ENCODE measurements at places on chromosomes 12 and 14.

- no peak for DNase-seq
Observed at GRCh38 chr12:42609605-42610004, 20.1 kb upstream of the PRICKLE1 start.

DNA sequence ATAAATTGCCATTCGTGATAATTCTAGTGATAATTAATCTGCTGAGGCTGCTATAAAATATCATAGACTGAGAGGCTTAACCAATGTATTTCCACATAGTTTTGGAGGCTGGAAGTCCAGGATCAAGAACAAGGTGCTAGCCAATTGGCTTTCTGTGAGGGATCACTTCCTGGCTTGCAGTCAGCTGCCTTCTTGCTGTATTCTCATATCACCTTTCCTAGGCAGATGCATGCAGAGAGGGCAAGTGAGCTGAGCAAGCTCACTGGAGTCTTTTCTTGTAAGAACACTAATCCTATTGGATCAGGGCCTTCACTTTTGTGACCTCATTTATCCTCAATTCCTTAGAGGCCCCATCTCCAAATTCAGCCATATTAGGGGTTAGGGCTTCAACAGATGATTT lies 640.7 kb downstream of the DIO2 start:
- DNase-seq, result no peak

DNA sequence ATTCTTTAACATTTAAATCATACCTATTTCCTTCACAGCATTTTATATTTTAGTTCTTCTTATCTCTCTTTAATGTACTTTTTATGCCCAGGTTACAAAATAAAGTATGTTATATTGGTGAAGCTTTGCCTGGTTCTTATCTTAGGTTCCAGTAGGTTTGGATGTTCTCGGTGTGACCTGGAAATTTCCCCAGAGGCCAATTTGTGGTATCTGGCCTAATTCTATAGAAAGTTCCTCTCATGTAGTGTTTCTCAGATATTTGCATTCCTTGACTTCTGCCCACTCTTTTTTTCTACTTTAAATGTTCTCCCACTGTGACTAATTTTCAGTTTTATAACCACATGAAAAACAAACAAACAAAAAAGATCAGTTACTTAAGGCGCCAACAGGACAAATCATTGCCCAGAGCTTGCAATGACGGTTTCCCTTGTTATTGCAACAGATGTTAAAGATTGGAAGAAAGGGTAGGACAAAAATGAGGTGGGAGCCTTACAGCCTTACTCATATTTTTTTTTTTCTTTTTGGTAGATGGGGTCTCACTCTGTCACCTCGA lies 41.2 kb upstream of the PPM1H start:
- no peak for DNase-seq

DNA sequence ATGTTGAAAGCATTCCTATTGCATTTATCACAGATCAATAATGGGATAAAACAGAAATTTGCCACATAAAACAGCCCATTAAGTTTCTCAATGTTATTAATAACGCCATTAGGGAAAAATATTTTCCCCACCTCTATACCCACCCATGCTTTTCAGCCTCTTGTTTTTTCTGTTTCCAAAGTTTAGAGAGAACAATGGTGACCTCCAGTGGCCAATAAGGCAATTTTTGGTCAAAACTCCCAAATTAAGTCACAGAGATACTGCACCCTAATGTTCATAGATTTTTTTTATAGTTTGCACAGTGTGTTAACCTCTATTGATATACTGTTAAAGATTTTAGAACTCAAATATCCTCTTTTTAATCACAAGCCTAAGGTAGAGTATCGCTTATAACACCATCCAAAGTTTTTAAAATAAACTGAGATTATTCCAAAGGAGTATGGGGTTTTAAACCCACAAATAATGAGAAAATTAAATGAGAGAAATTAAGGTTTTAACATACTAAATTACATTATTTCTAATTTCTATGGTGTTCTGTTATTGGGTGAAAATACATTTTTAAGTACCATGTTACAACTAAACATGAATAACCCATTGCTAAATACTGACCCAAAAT lies 184.7 kb upstream of the DCN start:
- no peak for DNase-seq

GRCh38 chr12:125143491-125143890 lies 78.3 kb downstream of the AACS start:
- DNase-seq, result no peak

GRCh38 chr12:116454950-116455447 lies 104.2 kb upstream of the MAP1LC3B2 start:
- DNase-seq, result no peak

DNA sequence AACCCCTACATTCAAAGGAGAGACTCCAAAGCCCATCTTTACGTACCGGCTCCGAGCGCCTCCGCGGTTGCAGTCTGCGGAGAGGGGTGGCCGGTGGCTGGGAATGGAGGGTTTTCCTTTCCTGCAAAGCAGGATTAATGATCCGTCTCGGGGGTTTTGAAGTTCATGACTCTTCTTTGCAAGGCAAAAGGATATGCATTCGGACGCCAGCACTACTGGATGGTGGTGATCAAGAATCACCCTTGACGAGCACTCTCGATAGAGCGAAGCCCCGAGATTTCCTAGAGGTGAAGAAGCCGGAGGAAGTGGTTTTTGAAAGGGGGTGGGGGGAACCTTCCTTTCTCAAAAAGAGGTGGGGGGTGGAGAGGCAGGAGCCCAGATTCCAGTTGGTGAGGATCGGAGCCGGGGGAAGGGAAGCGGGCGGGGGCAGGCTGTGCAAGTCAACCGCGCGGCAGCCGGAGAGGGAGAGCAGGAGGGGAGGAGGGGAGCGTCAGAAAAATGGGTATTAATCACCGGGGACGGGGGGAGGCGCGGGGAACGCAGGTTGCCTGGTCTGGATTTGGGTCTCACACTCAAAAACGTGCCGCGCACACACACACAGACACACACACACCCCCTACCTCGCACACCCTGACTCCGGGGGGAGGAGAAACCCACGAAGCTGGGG lies at the start of gene GRIN2B:
Gene GRIN2B, minus strand, starts transcription at position 307 of the 667 bp plus-strand sequence. CDS start 115,394 bp downstream, outside the sequence.
- no peak for DNase-seq

DNA sequence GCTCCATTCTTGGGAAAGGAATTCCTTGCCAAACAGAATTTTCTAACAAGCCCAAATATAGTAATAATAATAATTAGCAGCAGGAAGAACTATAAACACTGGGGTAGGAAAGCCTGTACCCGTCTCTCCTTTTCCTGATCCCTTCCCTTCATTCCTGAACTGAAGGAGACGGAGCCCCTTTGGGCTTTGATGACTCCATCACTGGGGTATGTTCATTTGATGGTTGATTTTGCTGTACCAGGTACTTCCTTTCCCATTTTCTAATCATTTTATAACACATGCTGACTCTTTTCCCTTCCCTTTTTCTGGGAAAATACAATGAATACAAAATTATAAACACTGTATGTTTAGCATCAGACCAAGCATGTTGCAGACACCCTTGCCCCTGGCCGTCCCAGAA lies 3.6 kb upstream of the RCOR1 start:
- DNase-seq, result no peak

DNA sequence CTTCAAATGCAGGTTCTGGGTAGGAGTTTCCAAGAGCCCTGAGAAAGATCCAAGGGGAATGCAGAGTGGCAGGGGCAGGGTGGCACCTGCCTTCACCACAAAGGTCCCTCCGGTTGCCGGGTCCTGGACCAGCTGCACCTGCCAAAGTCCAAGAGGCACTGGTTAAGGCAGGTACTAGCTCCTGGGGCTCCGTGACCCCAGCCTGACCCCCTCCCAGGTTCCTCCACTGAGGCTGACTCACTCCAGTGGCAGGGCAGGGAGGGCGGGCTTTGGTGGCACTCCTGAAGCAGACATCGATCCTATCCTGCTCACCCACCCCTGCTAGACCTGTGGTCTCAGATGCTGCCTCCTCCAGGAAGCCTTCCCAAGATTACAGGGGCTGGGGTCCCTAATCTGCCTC lies 11.4 kb downstream of the RPS6KL1 start:
- DNase-seq, result no peak

DNA sequence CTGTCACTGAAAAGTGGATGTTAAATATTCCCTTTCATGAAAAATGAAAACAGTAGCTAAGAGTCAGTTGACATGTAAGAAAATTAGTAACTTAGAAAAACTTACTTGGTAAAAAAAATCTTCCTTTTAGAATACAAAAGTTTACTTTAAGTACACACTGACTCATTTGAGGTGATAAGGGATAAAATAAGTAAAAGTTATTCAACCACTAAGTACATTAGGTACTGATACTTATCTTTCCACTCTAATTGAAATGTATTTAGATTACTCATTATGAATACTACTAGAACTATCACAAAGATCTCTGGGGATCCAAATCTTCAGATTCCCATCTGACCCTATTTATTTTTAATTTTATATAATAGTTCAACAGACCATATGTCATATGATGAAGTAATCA lies 12.2 kb downstream of the SYCP3 start:
- no peak for DNase-seq

- no peak for DNase-seq
Observed at GRCh38 chr12:120119271-120119973, 2.9 kb upstream of the RAB35 start.
